ENCODE measurements at places on chromosomes 11 and 22.

DNA sequence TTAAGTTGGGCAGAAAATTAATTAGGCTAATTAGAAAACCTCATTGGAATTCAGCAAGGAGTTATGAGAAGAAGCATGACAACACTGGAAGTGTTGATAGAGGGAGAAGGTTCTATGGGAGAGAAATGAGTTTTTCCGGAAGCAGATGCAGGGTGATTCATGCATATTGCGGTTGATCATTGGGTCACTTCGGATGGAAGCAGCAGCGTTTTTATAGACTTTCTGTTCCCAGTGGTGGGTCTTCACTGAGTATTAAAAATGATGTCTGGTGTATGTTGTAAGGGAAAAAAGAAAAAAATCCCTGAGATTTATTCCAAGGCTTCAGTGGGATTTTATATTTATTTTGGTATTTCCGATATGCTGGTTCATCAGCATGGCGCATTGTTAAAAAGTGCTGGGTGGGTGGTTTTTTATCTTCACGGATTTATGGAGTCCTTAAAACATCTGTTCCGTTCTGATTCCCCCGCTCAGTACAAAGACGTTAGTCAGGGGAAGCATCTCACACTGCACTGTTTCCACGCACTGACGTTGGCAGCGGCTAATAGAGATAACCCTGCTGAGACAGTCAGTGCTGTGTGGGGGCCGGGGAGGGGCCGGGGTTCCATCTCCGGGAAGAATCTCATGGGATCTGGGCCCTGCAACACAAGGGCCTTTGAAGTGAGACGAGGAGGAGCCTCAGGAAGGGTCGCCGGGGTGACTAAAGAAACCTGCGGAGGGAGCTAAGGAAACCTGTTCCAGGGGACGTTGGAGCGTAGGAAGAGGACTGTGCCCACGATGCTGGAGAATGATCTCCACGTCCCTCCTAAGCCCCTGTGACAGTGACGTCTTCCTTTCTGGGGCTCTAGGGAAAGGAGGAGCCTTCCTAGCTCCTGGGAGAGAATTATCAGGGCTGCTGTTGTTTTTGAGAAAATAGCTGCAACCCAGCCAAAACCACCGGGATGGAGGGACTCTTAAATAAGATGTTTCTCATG is 390.0 kb downstream of the NTM start:
- no peak for DNase-seq

GRCh38 chr11:91489989-91490388 is 734.6 kb upstream of the FAT3 start:
- no peak for DNase-seq

DNA sequence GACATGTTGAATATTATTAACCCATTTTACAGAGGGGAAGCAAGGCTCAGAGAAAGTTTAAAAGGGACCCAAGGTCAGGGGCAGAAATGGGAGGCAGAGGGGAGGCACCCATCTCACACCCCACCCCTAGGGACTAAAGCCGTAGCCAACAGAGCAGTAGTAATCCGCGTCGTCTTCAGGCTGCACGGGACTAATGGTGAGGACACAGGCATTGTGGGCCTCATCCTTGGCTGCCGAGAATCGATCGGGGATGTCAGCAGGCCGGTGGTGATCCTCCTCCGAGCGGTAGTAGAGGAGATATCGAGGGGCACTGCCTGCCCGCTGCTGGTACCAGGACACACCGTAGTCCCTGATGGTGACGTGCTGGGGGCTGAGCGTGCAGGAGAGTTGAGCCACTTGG is 1.5 kb downstream of the VPREB3 start:
- DNase-seq, result no peak

DNA sequence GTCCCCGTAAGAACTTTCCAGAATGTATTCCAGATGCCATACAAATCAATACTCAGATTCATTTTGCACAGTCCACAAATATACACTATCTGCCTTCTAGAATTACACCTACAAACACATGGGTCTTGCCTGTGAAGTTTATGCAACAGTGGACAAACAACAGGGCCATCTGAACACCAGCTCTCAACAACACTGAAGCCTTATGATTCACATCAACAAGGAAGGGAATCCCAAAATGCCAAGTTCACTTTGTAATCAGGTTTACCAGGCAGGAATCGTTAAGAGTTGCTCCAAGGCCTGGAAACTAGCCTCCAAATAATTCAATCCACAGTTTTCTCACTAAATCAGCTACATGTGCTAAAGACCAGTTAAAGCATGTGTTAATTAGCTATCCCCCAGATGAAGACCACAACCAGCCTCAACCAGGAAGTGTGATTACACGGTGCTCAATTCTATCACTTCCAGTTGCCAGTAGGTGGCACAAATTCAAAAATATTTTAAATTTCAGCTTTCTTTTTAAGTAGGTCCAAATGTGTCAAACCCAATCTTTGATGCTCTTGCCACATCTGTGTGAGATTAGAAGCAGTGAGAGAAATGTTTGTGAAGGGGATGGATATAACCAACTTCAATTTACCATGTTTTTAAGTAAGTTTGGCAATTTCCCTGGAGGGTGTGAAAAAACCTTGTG is 139.1 kb upstream of the BDNF start:
- DNase-seq, result no peak

DNA sequence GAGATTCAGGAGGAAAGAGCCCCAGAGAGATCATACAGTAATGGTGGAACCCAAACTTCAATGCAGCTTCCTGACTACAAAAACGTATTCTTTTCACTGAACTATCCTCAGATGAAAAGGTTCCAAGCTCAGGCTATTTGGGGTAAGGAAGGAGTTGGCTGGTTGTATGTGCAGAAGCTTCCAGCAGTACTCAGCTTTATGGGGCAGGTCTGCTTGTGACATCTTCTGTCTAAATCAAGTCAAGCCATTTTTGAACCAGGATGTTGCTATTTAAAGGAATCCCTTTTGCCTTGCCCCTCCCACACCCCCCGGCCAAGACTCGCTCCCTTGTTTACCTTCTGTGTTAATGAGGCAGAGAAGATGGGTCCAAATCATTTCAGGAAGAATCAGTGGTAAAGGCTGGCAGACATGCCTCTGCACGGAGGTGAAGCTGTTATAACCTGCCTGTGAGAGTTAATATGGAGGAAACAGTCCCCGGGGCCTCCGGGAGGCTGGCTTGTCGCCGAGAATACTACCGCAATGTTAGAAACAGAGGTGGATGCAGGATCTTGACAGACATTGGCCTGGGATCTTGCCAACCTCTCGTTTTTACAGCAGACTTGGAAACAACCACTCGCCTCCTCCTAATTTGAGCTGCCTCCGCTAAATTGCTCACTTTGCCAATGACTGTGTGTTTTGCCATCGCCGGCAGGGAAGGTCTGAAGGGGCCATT is 45.4 kb downstream of the TIMP3 start:
- no peak for DNase-seq

DNA sequence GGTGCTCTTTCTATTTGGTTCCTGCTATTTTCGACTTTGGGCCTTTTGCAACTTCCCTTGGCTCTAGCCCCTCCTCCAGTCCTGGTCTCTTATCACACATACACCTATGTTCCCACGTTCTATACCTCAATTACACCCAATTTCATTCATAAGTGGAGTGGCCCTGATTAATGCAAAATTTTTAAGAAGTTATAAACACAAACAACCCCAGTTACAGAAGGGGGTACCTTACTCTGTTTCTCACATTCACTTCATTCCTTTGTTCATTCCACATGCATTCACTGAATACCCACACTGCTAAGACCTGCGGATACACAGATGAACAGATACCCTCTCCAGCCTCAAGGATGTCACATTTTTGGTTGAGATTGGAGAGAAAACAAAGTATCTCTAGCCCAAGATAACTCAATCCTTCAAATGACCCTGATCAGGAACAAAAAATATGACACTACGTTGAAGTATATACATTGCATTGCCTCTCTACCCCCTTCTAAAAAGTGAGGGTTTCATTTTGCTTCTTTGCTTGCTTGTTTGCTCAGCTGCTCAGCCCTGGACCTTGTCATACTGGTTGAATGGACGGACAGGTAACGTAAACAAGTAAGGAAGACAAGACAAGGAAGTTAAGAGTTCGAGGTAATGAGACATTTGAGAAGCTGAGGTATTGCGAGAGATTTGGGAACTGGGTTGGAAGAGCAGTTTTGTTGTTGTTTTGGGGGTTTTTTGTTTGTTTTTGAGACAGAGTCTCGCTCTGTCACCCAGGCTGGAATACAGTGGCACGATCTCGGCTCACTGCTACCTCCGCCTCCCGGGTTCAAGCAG is 3.6 kb upstream of the VPS37C start:
- no peak for DNase-seq

DNA sequence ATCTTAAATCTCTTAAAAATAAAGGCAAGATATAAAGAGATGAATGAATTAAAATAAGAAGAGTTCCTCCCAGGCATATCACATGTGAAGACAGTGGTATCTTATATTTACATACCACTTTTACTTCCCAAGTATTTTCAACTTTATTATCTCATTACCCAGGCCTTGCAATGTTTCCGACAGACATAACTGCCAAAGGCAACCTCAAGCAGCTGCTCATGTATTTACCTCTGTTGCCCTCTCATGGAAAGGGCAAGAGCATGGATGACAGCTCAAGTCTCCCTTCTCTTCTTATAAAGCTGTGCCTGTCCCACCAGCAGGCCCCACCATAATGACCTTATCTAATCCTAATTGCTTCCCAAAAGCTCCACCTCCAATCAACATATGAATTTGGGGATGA is 894.2 kb downstream of the NTM start:
- no peak for DNase-seq

DNA sequence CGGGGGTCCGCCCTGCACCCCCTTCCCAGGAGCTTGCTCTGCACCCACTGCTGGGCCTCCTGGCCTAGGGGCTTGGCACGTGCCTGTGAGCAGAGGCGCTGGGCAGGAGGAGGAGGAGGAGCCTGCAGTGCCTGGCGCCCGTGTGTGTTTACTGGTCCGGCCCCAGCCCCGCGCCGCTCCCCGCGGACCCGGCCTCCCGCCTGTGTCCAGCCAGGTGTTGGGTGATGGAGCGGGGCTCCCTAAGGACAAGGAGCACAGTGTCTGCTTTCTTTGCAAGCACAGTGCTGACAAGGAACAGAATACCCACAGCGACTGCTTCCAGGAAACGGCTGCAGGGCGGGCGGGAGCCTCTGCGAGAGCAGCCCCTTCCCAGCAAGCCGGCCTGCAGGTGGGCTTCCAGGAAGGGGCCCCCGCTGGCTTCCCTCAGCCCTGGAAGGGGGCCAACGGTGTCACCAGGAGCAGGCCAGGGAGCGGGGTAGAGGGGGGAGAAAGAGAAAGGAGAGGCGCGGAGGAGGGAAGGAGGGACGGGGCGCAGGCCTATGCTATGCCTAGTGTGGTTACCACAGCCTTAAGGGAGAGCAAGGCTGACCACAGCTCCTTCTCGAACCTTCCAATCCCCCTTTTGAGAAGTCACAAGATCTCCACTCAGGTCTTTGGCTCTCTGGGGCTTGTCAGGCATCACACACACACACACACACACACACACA is 6.6 kb downstream of the H19 start:
- DNase-seq, result no peak

- DNase-seq, result no peak
Observed at GRCh38 chr22:24440718-24441405, 13.5 kb downstream of the ADORA2A start.

- DNase-seq, result no peak
Observed at GRCh38 chr22:23392420-23393121, 187.5 kb downstream of the IGLL1 start.

DNA sequence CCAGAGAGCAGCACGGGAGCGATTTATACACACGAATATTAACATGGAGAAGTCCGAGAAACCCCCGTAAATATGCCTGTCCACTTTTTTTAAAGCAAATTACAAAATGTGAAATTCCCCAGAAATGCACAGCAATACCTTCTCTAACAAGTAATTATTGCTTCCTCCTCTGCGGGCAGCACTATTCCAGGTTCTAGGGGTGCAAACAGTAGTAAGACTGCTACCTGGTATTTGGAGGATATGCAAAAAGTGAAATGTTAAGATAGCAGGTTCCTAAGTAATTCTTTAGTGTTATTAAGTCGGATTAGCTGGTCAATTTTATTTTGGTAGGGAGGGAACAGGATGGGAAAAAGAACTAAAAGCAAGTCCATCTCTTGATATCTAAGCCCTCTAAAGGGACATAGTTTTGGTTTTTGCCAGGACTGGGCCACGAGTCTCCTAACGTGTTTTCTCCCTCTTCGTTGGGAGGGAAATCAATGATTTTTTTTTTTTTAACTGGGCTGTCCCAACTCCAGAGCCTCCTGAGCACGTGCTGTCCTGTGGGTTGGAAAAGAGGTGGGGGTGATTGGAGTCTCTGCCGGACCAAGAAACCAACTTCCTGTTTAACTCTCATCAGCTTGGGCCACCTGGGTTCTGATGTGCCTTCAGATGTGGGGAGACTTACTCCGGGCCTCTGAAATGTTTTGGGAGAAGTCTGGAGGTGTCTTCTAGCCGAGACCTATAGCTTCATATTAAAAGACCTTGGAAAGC is 1.7 kb upstream of the XBP1 start:
- no peak for DNase-seq

- no peak for DNase-seq
Observed at GRCh38 chr11:12122083-12122482, 11.7 kb downstream of the MICAL2 start.

DNA sequence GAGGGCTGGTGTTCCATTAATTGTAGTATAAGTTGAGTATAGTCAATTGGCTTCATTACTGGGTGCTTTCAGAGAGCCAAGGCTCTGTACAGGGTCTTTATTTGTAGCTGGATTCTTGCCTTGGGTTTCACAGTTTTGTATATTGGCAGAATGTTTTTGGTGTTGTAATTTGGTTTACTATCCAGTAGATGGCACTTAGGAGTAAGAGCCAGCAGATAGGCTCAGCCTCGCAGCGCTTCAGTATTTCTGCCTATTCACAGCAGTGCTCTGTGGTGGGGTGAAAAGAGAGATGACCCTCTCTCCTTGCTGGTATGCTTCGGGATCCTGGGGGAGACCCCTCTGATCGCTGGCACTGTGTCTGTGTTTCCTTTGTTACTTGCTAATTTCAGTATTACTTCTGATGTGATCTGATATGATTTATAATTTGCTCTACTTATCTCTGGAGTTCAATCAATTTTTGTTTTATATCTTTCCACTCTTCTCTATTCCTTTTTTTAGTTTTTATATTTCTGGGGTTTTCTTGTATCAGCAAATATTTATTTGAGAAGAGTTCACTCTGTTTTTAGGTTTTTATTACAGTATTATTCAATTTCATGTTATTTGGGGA is 52.2 kb downstream of the ANO5 start:
- no peak for DNase-seq
